Coronary artery (tissue), 2 donors: ENCODE measurements at places on chromosomes 6 and 20.

- peak; percentile 70 for DNase-seq
Measured at GRCh38 chr6:31791324-31792089, 4.0 kb downstream of the VARS1 start.

DNA sequence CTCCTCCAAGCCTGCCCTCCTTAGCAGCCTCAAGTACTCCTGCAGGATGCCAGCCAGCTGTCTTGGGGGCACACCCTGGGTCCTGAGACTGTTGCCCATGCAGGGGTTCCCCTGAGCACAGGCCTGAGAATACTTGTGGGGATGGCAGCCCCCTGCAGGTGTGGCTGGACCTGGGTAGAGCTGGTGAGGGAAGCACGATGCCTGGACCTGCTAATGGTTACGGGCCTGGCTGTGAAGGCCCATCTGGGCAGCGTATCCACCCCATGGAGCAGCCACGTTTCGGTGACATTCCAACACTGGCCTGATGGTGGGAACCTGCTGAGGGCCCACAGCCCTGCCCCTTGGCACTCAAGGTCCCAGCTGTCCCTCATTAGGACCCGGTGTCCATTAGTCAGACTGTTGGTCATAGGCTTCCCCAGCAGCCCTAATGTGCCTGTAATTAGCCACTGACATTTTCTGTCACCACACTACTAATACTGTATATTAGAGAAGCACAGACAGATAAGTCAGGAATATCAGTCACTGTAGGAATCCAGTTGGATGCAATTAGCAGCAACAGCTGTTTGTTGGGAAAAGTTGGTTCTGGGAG, 20.3 kb downstream of the CCDC167 start:
- no peak for DNase-seq

DNA sequence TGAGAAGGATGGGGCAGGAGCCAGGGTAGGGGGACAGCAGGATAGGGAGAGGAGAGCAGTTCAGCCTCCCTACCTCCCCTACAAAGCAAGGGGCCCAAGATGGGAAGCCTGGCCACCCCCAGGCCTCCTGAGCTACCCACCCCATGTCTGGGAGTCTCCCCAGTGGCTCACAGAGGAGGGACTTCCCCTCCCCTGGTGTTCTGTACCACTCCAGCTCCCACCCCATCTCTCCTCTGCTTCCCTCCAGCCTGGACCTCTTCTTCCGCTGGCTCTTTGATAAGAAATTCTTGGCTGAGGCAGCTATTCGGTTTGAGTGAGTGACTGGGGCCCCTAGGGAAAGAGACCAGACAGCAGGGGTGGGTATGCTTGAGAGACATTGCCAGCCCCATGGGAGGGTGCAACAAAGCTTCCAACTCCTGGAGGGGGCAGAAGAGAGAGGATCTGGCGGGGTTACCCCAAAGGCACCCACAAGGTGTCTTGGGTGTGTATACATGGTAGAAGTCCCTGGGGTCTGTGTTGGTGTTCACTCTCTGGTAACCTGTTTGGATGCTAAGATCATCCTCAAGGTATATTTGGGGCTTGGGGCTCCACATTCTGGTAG, 8.2 kb upstream of the CAPN11 start:
- DNase-seq = no peak

DNA sequence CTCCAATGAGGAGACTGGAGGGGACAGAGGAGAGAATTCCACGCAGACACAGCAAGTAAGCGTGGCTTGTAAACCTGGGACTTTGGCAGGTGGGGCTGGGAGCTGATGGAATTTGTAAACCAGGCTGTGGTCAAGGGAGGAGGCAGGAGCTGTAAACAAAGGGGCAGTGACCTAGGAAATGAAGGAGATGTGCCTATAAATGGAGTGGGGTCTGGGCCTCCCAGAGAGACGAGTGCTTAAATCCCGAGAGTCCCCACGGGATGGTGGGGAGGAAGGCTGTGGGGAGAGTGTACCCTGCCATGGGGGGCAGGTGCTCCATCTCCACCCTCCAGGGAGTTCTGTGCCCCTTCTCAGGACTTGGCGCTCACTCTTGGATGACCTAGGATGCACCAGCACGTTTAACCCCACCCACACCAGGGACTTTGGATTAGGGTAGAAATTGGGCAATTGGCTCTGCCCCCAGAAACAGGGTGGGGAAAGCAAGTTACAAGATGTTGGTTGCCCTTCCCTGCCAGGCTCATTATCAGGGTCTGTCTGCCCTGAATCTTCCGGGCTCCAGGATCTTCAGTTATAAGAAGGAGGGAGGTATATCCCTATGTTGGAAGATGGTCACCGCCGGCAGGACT, 4.0 kb upstream of the DHX16 start:
- no peak for DNase-seq

GRCh38 chr20:34536798-34537394, 20.7 kb downstream of the DYNLRB1 start:
- no peak for DNase-seq

DNA sequence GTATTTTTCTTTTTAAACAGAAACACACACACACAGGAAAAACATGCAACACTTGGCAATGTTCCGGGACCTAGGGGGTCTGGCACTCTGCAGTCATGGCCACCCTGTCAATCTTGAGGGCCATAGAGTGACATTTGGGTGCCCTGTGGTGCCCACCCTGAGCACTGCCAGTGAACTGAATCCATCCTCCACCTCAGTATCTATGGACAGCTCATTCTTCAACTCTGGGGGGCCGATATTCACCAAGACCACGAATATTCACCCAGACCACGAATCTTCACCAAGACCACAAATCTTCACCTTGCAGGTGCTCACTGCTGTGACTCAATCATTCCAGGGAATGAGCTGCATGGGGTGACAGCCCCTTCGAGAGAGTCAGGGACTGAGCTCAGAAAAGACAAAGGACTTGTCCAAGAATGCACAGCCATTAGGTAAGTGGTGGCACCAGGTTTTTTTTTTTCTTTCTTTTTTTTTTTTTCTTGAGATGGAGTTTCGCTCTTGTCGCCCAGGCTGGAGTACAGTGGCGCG, 19.1 kb downstream of the SNAI1 start:
- DNase-seq = no peak

- DNase-seq = no peak
Measured at GRCh38 chr6:20426177-20427082, 24.8 kb downstream of the E2F3 start.

DNA sequence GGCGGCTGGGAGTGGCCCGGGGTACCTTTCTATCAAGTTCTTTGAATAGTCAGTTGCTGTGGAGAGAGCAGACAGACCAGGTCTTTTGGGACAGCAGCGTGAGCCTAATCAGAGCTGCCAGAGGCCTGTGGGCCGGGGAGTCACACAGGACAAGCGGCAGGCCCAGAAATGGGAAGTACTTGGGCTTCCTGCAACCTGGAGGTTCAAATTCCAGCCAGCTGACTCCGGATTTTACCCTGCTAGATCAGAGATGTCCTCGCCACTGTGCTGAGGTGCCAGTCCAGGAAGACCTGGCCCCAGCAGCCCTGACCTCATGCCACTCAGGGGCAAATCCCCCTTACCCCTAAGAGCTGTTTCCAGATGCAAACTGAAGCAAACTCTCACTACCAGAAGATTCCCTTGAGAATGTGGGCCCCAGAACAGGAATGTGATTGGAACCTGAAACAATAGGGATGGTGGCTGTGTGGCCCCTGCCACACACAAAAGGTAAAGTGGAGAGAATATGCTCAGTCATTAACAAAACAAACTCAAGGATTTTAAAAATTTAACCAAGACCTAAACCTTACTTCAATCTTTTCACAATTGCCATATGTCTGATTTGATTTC, 9.7 kb downstream of the BEND3 start:
- DNase-seq = no peak

- DNase-seq = no peak
Measured at GRCh38 chr6:9620687-9621086, 794.2 kb downstream of the TFAP2A start.

GRCh38 chr6:168002804-168003203, 5.3 kb downstream of the KIF25 start:
- peak; percentile 26 for DNase-seq

DNA sequence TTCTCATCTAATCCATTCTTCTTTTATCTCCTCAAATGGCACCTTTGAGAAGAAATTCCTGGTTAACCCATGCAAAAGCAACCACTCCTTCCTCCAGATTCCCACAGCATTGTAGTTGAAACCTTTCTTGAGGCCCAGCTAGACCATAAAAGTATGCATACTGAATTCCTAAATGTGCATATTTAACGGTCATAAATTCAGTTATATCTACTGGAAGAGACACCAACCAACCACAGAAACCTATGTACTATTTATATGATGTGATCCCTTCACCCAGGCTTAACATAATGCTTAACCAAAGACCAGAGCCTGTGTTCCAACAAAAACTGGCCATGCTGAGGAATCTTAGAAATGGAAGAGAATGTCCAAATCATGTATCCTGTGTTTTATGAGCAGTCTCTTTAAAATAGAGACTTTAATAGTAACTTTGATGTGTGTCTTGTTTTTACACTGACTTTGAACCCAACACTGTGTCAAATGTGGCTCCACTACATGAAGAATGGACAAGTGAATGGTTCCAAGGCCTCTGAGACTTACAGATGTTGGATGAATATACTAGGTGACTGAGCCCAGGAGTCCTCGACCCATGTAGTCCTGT, 11.4 kb upstream of the TAF8 start:
- no peak for DNase-seq

DNA sequence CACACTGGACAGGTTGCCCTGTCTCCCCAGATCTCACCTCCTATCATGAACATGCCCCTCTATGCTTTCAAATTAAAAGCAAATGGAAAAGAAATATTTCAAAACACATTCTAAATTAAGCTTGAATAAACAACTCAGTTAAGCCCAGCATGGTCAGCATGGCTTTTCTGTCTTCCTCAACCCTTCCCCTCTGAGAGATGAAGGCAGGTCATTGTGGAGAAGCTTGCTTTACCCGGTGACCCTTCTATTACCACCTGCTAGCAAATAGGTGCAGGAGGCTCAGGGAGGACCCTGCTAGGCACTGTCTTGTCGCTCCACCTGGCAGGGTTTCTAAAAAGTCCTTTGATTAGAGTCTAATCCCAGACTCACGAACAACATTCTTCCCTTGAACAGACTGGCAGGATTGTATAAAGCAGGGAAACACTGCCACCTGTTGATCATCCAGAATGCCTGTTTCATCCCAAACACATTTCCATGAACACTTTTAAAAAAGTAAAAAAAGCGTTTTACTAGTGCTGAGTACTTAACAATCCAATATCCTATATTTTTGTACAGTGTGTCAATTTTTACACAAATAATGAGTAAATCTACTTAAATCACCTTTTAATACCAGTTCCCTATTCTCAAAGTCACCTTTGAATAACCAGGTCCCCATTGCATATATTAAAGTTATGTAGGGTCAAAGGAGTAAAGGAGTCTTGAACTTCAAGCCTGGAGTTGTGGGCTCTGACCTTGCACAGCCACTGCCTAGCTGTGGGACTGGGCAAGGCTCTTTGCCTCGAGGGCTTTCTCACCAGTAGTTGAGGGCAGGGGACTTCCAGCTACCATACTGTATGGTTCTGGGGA, 75.5 kb downstream of the GPR6 start:
- peak; percentile 55 for DNase-seq

DNA sequence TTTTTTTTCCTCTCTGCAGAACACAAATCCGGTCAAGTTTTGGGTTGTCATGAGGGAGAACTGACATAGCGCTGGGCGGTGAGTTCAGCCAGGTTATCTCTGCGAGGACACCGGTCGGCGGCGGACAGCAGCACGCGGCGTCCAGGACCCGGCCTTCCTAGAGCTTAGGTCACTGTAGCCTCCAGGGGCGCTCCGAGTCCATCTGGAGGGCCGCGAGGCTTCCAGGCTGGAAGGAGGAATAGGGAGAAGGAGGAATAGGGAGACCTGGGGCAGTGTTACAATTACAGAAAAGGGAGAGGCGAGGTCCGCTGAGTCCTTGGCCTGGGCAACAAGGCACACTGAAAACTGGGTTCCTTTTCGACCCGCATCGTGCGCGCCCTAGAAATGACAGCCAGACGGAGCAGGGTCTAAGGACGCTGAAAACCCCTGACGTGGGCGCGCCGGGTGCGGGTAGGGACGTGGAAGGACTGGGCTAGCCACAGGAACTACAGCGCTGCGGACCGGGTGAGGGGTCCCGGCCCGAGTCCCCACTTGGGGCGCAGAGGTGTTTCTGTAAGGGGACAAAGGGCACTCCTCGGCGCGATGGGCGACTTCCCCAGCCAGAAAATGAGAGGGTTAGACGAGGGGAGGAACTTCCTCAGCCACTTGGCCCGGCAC, 536 bp upstream of the FNDC1 start:
- no peak for DNase-seq
